Fibroblast of lung (primary cell): ENCODE measurements at places on chromosomes 7 and 10. TPM values are rescaled to one million over a fixed set of nuclear protein-coding genes. Genes with fewer than 3 reads are reported as not detected.

Gene CDNF
- total RNA-seq, result 1.2 and 1.5 TPM in 2 replicates

GRCh38 chr10:110492069-110492822 lies 5.5 kb upstream of the DUSP5 start:
- H3K27me3 ChIP-seq, result no peaks in the 10 kb centered on the region
- no peak for DNase-seq
- no peak overlapping the region for H3K27ac ChIP-seq
- H3K36me3 ChIP-seq, result no peaks in the 10 kb centered on the region

Gene ABCC2
- 0.26 and 0.66 TPM in 2 replicates for total RNA-seq

Gene ADCYAP1R1
- not detected in 2 replicates for total RNA-seq
